Fibroblast of mammary gland (primary cell): ENCODE measurements at places on chromosomes 11 and 22.

- no peak for DNase-seq
Observed at GRCh38 chr11:72244361-72245262, 636 bp upstream of the PHOX2A start.

DNA sequence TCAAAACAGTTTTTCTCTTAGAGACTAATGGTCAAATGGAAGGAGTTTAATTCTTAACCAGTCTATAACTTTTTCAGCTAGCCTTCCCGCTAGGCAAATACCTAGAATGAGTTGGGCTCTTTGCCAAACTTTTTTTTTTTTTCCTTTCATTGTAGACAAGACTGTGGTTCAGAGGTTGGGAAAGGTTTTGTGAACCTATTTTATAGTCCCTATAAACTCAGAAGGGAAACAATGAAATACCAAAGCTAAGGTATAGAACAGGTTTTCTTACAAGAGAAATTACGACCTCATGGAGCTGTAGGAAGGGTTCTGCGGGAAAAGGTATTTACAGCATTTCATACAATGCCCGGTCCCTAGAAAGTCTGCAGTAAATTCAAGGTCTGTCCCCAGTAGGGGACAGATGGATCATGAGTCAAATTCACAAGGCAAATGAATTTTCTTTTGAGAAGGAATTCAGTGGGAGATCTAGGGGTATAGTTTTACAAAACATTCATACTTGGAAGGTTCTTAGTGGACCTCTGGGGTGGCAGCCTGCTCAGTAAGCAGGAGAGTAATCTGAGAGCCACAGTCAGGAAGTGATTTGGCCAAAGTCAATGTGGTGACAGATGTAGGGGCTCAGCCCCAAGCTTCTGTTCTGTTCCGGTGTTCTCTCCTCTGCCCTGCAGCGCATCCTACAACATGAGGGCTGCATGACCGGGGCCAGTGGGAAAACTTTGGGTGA is 146.8 kb downstream of the DBX1 start:
- DNase-seq: no peak

DNA sequence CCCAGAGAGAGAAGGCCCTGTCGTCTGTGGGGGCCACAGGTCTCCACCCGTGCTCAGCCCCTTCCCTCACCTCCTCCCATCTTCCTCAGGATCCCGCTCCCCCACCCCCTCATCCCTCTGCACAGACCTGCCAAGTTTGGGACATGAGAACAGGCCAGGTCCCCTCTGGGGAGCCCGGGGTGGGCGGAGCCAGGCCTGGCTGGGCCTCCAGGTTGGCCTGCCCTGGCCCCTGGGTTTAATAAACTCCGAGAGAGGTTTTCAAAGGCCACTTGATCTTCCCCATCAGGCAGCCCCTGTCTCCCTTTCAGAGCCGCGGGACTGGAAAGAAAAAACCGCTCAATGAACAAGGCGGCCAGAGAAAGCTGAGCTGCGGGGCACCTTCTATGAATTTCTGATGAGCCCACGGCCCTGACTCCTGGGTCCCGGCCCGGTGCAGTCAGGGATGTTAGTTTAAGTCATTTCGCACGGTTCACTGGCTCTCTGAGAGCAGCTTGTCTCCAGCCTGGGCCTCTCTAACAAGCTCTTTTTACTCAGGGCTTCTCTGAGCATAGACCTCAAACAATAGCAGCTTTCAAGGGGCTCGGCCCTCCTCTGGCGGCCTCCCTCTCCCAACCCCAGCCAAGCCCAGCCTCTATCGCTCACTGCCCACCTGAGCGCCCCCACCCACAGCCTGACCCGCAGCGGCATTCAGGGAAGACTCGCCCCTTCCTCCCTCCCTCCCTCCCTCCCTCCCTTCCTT is 64.8 kb downstream of the RPUSD4 start:
- DNase-seq: no peak

DNA sequence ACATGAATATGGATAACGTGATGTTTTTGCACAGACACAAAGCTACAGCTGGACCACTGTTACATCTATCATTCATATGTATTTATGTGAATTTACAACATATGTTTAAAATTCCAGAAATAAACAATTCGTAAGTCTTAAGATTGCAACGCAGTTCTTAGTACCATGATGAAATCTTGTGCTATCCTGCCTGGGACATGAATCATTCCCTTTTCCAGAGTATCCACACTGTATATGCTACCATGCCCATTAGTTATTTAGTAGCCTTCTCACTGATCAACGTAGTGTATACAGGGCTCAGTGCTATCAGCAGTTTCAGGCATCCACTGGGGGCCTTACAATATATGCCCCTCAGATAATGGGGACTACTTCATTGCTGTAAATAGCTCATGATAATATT is 4.3 kb downstream of the ATL3 start:
- DNase-seq: peak; percentile 80

DNA sequence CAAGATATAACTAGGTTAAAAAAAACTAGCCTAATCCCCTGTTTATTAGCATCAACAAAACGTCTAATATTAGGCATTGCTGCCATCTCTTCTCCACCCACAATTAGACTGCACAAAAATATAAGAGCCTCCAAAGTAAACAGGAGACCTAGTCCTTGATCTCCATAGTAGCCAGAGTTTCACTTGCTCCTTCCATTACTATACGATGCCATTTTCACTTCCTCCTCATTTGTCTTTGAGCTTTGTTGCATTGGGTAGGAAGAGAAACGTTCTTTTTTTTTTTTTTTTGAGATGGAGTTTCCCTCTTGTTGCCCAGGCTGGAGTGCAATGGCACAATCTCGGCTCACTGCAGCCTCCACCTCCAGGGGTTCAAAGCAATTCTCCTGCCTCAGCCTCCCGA is 42.3 kb upstream of the RDX start:
- no peak for DNase-seq

DNA sequence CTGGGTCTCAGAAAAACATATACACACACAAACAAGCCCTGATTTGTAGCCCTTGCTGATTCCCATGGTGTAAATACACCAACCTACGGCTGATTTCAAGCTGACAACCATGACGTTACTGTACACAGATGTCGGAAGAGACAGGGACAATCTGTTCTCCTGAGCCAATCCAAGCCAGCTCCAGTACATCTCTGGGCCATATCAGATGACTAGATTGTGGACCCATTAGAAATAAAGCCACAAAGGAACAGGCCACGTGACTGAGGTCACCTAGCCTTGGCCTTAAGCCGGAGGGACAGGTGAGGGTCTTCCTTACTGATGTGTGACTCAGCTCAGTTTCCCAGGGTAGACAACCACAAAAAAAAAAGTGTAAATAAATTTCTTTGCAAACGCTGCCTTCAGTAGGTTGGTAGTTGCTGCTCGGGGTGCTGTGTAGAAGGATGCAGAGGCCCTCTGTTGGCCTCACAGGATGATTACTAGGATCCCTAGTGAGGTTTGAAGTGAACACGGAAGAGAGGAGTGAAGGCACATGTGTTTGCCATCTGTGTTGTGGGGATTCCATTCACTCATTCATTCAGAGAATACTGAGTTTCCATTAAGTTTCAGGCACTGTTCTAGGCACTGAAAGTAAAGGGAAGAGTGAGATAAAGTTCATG is 99.0 kb upstream of the LARGE1 start:
- DNase-seq: no peak

DNA sequence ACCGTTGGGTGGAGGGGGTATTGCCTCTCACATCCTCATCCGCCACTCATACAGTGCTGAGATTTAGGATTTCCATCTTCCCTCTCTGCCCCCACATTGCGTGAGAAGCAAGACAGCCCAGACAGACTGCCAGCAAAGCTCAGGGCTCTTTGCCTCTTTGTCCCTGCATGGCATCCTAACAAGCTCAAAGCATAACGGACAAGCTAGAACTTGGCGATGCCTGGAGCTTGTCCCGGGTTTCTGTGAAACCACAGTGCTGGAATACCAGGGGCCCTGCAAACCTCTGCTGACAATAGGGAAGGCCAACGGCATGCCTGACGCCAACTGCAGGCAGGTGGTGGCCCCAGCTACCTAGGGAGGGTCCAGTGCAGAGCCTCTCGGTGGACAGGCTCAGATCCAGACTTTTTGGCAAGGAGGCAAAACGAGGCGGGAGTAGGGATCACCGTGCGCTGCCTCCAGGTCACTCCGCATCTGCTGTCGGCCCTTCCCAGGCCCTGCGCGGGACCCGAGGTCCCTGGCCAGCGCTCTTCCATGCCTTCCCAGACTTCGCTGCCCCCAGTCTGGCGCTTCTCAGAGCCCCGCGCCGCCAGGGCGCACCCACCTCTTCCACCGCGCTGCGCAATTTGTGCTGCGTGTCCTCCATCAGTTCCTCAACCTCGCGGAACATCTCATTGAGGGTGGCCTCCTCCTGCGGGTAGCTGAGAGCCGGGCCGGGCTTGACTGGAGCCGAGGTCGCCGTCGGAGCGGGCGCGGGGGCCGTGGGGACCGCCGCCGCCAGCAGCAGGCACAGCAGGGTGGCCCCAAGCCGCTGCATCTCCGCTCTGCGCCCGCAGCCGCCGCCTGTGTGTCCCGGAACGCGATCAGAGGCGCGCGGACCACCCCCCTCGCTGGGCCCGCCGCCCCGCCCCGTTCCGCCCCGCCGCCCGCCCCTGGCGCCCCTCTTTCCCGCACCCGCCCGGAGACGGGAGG is at the start of gene DKK3:
DKK3 (minus strand) TSS at position 858 of the 969 bp plus-strand sequence; CDS start at position 814, 44 bp downstream.
- no peak for DNase-seq

- DNase-seq: no peak
Observed at GRCh38 chr11:119445850-119446249, 22.9 kb upstream of the THY1 start.

DNA sequence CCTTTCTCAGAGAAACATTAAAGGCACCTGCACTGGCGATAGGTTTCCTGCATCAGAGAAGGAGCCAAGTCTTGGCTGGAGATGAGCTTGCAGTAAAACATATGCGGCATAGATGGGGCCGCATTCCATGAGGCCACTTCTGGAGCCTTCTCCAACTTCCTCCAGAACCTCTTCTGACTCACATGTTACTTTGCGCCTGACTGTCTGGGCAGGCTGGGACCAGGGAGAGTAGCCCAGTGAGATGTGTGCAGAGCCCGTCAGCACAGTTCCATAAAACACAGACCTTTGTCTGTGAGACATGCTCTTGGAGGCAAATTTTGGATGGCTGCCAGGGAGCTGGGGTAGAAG is 55.4 kb upstream of the BID start:
- peak; percentile 41 for DNase-seq

DNA sequence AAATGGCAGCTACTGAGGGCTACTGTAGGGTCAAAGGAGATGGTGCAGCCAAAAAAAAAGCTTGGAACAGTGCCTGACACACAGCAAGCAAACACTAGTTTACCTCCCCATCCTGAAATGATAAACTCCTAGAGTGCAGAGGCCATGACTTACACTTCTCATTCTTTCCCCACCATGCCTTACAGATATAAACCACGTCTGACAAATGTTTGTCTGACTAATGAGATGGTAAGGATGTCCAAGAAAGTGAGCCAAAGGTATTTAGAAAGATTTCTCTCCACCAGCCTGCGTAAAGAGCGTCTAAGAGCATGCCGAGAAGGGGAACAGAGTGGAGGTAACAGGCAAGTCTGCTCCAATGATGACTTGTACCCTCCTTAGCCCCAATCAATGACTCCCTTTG is 99.0 kb downstream of the LARGE1 start:
- DNase-seq: peak; percentile 28

DNA sequence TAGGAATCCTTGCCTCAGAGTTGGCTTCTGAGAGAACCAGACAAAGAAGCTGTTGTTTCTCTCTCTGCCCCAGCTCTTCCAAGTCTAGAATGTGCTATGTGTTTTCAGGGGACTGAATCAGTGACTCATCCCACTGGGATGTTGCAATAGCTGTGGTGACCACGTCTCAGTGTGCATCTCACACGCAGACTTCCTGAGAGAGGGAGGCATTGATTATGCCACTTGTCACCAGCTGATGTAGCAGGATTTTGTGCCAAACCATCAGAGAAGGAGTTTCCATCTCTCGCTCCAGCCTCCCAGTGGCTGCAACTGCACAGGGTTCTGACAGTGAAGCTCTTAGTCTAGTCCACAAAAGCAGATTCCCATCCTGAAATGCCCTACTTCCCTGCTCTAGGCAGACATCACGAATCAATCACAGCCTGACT is 455.8 kb downstream of the MIAT start:
- DNase-seq: peak; percentile 89

DNA sequence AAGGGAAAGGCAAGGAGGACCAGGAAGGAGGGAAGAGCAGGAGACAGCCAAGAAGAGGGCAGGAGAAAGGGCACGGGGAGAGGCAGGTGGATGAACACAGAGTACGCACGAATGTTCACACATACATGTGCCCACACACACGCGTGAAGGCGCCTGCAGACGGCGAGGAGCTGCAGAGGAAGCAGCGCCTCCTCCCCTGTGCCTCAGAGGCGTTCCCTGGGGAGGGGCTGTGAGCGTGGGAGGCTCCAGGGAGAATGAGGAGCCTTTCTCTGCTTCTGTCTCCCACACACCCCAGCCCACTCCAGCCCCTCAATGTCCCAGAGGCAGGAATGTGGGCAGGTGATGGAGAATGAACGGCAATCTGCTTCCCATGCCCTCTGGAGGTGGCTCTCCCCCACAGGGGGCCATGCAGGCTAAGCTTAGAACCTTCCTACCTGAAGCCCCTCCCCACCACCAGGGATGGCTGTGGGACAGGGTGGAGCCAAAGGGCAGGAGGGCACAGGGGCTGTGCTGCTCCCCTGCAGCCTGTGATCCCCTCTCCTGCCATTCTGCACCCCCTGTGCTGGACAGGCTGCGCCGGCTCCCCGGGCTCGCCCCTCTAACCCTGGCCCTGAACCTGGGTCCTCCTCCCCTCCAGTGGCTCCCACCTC is 25.3 kb downstream of the PPM1F start:
- DNase-seq: no peak

GRCh38 chr22:48832592-48832991 is 995.1 kb downstream of the BRD1 start:
- DNase-seq: no peak

- no peak for DNase-seq
Observed at GRCh38 chr11:20933086-20933485, 263.7 kb downstream of the NELL1 start.

DNA sequence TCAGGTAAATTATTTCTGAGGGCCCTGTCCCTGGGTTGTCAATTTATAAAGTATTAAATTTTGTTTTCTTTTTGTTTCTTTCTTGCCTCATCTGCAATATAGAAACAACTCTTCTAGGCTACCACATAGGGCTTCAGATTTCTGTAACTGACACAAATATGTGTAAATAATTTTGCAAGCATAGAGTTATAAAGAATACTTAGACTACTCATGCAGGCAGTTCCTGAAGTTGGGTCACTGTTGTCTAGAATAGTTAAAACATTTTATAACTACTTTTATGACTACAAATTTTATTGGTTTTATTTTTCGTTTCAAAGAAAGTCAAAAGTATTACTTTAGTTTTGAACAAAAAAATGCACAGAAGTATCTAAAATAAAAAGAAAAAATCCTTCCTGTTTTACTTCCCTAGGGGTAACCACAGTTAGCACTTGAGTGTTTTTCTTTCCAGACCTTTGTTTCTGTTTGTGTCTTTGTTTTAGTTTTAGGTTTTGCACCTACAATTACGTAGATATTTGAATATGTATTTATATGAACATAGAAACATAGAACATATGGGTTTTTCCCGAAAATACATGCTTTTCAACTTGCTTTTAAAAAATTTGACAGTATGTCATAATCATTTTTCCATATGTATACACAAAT is 12.4 kb upstream of the TMEM123 start:
- DNase-seq: no peak
